ENCODE measurements at places on chromosomes 13 and 19.
A peak's percentile ranks its signal among the peaks of the same experiment; 100 is the strongest.

GRCh38 chr19:32581705-32582179 lies 752 bp downstream of the PDCD5 start:
- peak; percentile 24 for DNase-seq

- DNase-seq, result no peak
Measured at GRCh38 chr13:48278806-48279205, 24.7 kb upstream of the RB1 start.

DNA sequence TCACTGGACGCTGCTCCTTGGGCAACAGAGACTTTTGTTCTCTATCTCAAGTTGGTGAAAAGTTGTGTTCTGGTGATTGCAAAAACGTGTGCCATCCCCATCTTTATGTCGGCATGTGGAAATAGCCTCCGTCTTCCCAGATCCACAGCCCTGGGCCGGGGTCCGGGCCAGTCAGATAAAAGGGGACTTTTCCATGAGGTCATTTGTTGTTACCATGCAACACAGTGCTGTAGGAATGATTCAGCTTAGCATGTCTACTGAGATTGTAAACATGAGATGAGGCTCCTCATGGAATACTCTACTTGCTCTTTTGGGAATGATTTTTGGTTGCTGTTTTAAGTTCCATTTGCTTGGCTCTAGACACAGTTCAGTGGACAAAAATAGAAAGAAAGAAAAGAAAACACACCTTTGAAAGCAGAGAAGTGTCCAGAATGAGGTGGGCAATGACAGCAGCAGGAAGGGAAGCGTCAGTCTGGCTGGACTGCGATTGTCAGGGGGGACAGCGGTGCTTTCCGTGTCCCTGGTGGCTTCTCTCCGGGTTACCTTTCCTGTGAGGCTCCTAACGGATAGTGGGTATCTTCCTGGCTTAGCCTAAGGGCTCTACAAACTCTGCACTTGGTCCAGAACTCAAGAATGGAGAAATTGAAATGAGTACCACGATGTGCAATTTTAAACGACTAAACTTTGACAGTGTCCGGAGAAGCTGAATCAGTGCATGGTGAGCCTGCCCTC lies 91.6 kb downstream of the TEX29 start:
- no peak for DNase-seq

DNA sequence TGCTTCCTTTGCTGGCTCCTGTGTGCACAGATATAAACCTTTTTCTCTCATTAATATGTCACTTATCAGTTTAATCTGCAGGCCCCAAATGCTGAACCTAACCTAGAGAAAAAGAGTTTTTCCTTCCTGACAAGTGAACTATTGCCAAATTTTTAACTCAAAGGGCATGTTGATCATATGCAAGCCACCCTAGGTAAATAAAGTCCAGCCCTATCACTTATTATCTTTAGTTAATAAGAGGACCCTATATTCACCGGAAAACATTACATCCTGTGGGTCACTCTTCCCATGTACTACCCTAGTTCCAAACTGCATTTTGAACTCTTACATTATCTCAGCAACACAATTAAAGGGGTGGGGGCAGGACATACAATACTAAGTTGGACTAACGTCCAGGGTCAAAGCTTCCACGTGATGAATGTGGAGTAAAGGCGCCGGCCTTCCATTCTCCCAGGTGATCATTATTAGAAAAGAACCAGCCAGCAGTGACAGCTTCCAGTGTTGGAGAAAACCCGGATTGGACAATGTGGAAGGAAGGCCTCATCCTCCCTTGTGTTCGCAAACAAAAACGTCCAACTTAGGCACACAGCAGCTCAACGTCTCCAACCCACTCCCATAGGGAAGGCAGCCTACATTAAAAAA lies 86.6 kb downstream of the STK24 start:
- no peak for DNase-seq

GRCh38 chr19:4678881-4679790 lies 9.0 kb upstream of the MYDGF start:
- DNase-seq, result peak; percentile 55

- DNase-seq, result peak; percentile 32
Measured at GRCh38 chr13:43132257-43132656, 108.9 kb downstream of the DNAJC15 start.

DNA sequence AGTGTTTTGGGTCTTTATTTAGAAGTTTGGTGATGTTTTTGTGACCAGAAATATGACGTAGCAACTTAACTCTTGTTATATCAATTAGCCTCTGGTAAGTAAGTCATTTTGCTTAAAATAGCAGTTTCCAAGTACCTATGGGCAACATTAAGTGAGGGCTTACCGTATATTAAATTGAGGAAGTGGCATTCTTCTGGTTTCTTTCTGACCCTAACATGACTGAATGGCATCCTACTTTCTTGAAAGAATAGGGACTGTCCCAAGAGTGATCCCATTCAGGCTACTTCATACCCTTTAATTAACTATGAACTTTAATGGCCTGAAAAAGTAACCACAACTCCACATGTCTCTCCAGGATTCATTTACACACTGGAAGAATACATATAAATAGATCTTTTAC lies 106.6 kb downstream of the MZT1 start:
- DNase-seq, result no peak

DNA sequence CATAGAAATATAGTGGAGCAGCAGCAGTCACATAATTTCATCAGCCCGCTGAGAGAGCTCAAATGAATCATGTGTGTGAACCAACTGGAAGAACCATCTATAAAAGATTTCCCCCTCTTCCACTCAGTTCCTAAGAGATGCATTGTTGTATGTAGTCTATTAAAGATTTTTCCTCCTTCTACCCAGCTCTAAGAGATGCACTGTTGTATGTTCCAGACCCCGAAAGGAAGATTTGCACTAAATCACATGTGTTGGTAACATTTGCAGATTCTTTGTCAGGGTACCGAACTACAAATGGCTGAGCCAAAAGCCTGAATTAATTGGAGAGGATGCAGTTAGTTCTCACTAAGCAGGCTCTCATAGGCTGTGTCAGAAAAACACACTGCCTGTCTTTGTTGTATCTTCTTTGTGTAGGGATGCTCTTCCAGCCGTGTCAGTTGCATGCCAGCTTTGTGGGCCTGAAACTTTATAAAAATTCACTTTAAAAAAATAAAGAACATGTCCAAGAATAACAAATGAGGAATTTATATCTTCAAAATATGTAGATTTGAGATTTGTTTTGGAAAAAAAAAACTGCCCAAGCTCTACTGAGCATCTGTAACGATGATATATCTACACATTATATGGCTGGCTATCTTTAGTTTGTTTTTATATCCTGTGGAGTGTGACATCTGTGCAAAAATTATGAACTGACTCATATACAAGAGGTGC lies 223.1 kb downstream of the MZT1 start:
- no peak for DNase-seq

- no peak for DNase-seq
Measured at GRCh38 chr19:14342809-14343208, 38.4 kb upstream of the ADGRE5 start.

- no peak for DNase-seq
Measured at GRCh38 chr13:39599842-39600241, 3.2 kb downstream of the LHFPL6 start.

- no peak for DNase-seq
Measured at GRCh38 chr19:7112675-7113074, 43.2 kb downstream of the ZNF557 start.

DNA sequence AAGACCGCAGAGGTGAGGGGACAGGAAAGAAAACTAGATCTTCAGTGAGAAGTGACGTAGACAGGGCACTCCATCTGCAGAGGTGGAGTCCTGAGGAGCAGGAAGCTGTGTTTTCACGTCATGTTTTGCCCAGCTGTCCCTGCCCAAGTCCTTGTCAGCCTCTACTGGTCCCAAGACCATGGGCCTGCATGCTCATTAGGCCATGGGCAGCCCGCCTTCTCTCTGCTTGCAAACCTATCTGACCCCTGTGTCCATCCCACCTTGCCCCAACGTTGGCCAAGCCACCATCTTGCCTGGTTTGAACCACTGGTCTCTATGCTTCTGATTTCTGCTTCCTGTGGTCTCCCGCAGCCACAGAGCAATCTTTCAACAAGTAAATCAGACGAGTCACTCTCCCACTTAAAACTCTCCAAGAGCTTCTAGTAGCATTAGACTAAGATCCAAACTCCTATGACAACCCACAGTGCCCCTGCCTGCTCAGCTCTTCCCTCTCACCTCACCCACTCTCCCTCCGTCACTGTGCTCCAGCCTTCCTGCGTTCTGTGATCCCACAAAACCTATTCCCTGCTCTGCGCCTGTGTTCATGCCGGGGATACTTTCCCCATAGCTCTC lies 18.6 kb upstream of the CCNE1 start:
- no peak for DNase-seq

GRCh38 chr19:38547421-38547820 lies 70.3 kb downstream of the MAP4K1 start:
- no peak for DNase-seq

DNA sequence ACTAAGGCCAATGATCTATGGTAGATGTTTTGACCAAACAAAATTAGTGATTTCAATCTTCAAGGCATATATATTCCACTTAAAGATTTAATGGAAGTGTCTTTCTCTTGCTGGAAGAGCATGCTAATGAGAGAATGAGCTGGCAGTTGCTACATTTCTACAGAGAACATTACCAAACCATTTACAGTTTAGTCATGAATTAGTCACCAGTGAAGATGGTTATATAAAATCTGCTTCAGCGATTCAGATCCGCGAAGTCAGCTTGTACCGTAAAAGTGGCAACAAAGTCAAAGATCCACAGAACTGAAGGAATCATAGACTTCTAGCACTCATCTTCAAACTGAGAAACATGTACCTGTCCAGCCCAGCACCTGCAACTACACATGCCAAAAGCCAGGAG lies 156.3 kb downstream of the SLITRK5 start:
- no peak for DNase-seq

DNA sequence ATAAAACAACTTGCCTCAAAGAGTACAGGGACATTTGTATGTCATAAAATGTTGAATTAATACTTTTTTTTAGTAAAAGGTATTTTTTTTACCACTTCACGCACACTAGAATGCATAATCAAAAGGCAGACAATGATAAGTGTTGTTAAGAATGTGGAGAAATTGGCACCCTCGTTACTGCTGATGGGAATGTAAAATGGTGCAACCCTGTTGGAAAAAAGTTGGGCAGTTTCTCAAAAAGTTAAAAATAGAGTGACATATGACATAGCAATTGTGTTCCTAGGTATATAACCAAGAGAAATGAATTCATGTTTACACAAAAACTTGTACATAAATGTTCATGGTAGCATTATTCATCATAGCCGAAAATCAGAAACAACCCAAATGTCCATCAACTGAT lies 109.5 kb downstream of the PIBF1 start:
- no peak for DNase-seq

GRCh38 chr13:23322353-23323336 lies 110.9 kb downstream of the SACS start:
- DNase-seq, result no peak

DNA sequence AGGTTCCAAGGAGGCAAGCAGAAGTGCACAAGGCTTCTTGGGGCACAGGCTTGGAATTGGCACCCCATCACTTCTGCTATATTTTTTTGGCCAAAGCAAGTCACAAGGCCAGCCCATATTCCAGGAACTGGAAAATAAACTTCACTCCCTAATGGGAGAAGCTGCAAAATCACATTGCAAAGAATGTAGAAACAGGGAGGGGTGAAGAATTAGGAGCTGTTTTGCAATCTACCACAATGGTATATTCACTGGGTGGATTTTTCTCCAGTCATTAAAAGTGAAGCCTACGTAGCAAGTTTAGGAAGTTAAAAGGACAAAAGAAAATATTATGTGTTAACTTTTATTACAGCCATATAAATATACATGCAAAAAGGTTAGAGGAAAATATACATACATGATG lies 464.8 kb downstream of the COG6 start:
- DNase-seq, result no peak

- no peak for DNase-seq
Measured at GRCh38 chr13:107365466-107366215, 797.7 kb upstream of the ARGLU1 start.

- DNase-seq, result no peak
Measured at GRCh38 chr19:7942981-7943443, 454 bp downstream of the TIMM44 start.

DNA sequence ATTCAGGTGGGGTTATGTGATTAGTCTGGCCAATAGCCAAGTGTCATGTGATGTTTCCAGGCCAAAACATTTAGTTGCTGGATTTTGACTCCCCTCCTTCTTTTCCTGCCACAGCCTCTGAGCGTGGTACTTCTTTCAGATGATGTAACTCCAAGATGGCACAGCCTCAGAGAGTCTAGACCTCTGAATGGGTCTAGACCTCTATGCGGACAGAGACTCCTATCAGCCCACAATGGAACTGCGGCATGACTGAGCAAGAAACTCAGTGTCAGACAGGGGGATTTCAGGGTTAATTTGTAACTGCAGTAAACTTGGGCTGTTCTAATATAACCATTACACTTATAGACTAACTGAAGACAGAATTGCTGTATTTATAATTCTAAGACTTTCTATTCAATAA lies 42.6 kb upstream of the ZDHHC20 start:
- no peak for DNase-seq

- DNase-seq, result no peak
Measured at GRCh38 chr13:75554981-75555380, 5.4 kb downstream of the UCHL3 start.

DNA sequence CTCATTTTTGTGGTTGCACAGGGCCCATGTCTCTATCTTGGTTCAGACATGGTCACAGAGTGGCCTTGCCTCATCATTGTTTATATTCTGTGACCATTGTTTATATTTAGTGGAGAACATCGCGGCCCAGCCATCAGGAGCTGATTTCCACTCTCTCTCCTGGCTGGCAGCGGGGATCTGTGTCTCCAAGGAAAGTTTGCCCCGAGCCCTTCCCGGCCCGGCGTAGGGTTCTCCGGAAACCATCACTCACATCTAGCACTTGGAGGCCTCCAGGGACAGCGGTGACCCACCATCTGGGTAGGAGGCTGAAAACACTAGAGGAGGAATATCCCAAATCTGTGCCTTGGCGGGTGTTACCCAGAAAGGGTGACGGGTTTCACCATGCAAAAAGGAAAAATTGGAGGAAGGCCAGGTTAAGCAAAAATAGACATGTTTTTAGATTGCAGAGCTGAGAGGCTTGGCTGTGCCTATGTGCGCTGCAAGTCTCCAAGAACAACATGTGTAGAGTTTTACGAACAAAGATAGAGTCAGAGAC lies 726 bp upstream of the ZNF358 start:
- no peak for DNase-seq

DNA sequence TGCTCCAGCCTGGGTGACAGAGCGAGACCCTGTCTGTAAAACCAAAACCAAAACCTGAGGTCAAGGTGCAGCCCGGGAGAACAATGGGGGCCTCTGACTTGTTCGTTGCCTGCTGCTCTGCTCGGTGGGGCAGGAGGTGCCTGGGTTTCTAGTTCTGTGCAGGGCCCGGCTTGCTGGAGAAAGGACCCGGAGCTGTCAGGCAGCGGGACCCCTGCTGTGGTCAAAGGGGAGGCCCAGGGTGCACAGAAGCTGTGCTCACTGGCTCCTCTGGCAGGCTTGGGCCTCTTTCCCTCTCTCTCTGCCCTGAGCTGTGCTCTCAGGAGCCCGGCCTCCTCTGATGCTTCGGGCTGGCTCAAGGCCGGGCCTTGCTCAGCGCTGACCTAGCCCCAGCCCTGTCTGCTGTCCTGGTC lies 3.5 kb downstream of the LRP3 start:
- DNase-seq, result no peak

- DNase-seq, result no peak
Measured at GRCh38 chr19:42121656-42122069, 10.6 kb downstream of the POU2F2 start.

- peak; percentile 5 for DNase-seq
Measured at GRCh38 chr13:110690516-110690915, 15.4 kb downstream of the CARS2 start.

All from WERI-Rb-1 (cell line).